Activated CD8-positive, alpha-beta memory T cell treated with anti-CD3 and anti-CD28 coated beads, Interleukin-2, amount 50 U/mL, for 48 hours (primary cell): ENCODE measurements at places on chromosomes 16 and 17.

DNA sequence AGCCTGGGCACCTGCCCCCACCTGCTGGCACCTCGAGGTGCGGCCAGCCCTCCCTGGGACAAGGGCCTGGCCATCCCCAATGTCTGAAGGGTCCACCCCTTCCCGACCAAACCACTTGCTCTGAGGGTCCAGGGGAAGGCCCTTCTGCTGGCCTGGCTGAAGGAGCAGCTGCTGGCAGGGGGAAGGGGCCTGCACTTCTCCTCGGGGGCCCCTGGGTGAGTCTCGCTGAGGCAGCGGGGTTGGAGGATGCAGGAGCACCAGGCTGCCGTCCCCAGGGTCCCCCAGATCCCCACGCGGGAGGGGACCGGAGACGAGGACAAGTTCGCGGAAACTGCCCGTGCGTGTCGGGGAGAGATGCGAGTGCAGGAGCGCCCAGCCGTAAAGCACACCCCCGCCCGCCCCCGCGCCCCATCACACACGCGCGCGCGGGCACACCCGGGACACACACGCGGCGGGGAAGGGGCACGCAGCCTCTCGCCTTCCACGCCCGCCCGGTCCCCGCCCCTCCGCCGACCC lies 725 bp upstream of the CACNA1H start:
- peak; percentile 59 for DNase-seq

- no peak for DNase-seq
These were observed 496.8 kb downstream of the XYLT1 start for GRCh38 chr16:16973707-16974591.

GRCh38 chr17:82823004-82823403 lies 16.8 kb downstream of the ZNF750 start:
- DNase-seq = no peak

GRCh38 chr16:21650521-21650920 lies 1.9 kb downstream of the IGSF6 start:
- no peak for DNase-seq

- no peak for DNase-seq
These were observed 20.2 kb upstream of the FMNL1 start for GRCh38 chr17:45201457-45201856.

GRCh38 chr17:33049781-33050414 lies 58.3 kb downstream of the SPACA3 start:
- peak; percentile 77 for DNase-seq

GRCh38 chr16:15650698-15651171 lies 690 bp downstream of the NDE1 start:
- DNase-seq = peak; percentile 67

- DNase-seq = no peak
These were observed 190.2 kb upstream of the KCNJ16 start for GRCh38 chr17:69884846-69885245.

DNA sequence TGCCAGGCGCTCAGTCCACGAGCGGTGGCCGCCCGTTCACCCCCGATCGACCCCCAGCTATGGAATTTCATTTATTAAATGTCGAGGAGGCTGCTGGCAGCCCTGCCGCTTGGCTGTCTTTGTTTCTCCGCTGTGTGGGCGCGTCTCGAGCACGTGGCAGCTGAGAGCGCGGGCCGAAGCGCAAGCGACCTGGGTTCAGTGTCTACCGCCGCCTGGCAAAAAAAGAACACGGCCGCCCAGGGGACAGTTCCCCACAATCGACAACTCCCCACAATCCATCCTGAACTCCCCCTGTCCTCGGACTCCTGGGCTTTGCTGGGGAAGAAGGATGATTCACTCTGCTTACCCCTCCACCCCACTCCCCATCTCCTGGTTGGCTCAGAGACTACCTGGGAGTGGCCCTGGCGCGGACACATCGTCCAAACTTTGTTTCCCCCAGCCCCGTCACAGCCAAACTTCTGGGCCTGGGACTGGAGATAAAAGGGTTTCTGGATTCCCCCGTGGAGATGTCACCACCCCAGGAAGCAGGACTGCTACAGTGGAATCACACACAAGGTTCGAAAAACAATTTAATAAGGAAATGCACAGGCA lies 1.7 kb upstream of the ANKRD13B start:
- DNase-seq = peak; percentile 75

DNA sequence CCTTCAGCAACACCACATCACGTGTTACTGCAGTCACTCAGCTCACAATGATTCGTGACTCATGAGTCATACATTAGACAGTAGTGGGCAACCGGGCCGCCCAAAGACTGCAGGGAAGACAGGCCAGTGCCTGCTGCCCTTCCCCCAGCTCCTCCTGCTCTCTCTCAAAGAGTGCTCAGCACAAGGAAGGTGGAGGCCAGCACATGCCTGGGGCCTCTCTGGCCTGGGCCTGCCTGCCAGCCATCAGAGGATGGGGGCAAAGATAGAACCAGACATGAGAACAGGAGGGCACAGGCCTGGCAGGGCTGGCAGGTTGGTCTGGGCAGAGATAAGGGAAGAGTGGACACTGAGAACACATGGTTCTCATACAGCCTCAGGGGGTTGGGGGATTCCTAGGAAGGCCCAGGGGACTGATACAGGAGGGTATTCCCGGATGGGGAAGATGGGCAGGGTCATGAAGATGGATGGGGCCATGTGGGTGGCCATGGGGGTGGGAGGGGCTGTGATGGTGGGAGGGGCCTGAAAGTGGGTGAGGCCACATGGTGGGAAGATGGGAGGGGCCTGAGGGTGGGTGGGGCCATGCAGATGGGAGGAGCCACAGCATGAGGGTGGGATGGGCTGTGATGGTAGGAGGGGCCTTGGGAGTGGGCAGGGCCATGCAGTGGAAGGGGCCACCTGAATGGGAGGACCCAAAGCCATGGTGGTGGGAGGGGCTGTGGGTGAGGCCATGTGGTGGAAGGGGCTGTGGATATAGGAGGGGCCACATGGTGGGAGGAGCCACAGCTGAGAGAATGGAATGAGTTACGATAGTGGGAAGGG lies 29.0 kb downstream of the KATNB1 start:
- no peak for DNase-seq

GRCh38 chr16:80993834-80994233 lies 12.9 kb downstream of the CMC2 start:
- no peak for DNase-seq

GRCh38 chr16:20910781-20911321 lies 10.3 kb downstream of the LYRM1 start:
- no peak for DNase-seq

GRCh38 chr16:50910736-50911100 lies 168.8 kb downstream of the CYLD start:
- DNase-seq = no peak

GRCh38 chr17:10073941-10074340 lies 124.5 kb downstream of the GAS7 start:
- DNase-seq = no peak
